ENCODE measurements at places on chromosomes 2 and 18.

DNA sequence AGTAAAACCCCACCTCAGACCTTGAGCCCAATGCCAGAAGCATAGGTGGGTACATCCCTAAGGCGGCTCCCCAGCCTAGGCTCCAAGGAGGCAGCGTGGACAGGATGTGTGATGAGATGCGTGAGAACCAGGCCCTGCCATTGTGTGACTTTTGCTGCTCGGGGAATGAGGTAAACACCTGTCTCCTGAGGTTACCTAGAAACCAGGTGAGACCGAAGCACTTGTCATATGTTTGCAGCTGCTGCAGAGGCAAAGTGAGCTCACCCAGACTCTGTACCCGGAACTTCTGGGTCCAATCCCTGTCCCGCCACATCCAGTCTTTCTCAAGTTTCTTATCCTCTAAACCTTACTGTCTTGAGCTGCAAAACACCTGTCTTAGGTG lies 3.4 kb downstream of the FBLN7 start:
- peak; percentile 18 for DNase-seq

- DNase-seq: no peak
Measured at GRCh38 chr2:149773006-149773405, 185.4 kb upstream of the MMADHC start.

DNA sequence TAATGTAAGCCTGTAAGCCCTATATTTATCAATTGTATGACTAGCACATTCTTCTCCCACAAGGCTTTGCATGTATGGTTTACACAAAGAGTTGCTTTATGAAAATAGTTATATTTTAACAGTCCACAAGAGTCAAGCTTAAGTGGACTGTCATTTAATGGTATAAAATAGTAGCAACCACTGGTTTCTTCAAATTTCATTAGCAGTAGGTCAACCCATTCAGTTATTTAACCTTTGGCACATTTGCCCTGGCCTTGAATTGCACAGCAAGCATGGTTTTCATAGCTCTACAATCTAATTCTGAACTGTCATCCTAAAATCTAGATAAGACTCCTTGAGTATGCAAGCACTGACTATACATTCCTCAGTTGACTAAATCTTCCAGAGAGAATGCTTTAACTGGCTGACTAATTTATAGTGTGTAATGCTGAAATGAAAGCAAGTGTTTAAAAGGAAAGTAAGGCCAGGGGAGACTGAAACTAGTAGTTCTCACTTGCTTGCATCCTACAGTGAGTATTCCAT lies 1.8 kb downstream of the DPP4 start:
- no peak for DNase-seq

DNA sequence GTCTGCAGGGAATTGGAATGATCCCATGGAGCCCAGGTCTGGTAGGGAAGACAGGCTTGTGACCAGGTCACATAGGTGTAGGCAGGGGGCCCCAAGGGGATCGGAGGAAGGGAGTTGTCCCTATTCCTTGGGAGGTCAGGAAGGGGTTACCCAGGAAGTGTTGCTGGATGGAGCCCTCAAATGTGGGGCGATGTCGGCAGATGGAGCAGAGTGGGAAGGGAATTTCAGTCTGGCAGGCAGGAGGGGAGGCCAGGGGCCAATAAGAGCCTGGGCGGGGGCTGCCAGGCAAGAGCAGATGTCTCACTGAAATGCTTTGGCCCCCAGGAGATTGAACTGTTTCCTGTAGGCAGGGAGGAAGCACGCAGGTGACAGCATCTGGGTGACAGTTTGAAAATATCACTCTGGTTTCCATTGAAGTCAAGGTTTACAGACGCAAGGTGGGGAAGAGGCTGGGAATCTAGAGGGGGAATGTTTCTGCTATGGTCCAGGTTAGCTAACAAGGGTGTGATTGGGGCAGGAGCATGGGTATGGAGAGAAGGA lies 81.5 kb upstream of the SMAD2 start:
- no peak for DNase-seq

DNA sequence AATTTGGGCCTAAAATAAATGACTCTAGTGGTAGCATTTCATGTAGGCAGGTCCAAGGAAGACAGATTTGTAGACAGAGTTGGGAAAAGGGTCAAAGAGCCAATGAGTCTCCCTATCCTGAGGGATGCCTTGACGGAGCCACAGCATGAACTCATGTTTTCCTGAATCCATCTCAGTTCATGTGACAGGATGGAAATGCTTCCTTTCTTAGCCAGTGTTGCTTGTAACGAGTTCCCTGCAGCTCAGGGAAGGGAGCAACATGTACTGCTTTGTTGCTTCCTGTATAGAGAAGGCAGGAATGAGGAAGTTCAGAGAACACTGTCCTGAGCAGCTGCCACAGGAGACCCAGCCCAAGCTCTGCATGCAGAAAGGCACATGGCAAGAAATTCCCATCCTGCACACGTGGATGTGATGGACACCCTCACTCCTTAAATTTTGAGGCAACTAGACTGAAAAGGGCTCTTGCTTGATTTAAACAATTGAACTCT lies 27.9 kb downstream of the TMEM17 start:
- DNase-seq: no peak

GRCh38 chr18:45817543-45817942 lies 7.9 kb upstream of the SIGLEC15 start:
- DNase-seq: no peak

DNA sequence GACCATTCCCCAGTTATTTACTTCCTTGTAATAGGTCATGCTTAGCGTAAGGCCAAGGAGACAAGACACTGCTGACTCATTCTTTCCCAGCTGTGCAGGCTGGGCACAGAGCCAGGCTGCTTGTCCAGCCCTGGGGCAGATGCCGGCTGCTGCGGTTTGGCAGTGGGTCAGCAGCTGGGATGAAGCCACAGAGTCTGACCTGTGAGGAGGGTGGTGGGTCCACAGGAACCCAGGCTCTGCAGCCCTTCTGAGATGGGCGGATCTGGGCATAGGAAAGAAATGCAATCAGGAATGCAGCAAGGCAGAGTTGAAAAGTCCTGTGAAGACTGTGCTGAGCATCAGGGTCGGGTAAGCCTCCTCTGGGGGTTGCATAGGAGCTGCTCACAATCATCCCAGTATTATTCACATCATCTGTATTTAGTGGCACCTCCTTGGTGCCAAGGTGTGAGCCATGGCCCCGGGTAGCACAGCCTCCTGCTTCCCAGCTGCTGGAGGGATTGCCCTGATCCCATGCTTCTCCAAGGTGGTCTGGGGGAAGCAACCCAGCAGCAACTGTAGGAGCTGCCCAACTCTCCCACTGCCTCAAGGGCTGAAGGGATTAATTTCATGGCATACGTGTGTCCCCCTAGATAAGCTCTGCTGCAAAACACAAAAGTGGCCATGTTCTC lies 139.0 kb downstream of the DDX1 start:
- DNase-seq: no peak

- no peak for DNase-seq
Measured at GRCh38 chr2:47651296-47651695, 131.6 kb upstream of the MSH6 start.

DNA sequence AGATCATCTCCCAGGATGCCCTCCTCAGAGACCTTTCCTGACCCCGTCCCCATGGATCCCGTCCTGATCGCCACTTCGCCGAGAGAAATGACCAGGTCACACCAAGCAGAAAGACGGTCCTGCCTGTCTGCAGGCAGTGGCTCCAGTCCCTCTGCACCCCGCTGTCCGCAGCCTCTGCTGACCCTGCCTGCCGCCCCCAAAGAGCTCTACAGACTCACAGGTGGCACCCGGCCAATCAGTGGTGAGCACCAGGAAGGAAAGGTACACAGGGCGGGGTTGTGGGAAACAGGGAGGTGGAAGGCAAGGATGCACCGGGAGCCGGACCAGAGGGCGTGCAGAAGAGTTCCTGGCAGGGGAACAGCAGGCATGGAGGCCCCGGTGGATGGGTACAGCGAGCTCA lies 94.8 kb downstream of the NDUFA10 start:
- no peak for DNase-seq

DNA sequence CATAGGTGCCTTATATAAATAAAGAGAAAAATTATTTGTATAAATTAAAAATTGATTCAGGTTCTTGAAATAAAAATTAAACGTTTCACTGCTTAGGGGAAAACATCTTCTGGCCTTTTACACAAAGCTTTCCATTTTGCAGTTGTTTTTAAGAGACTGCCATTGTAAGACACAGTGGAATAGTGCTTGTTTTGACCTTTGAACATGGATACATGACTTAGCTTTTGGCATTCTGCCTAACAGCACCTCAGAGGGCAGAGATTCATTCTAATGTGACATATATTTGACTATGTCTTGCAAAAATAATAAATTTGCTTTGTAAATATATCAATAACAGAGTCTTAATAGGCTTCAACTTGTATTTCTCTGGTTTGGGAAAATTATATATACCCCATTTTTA lies 142.1 kb downstream of the SLC4A10 start:
- no peak for DNase-seq

DNA sequence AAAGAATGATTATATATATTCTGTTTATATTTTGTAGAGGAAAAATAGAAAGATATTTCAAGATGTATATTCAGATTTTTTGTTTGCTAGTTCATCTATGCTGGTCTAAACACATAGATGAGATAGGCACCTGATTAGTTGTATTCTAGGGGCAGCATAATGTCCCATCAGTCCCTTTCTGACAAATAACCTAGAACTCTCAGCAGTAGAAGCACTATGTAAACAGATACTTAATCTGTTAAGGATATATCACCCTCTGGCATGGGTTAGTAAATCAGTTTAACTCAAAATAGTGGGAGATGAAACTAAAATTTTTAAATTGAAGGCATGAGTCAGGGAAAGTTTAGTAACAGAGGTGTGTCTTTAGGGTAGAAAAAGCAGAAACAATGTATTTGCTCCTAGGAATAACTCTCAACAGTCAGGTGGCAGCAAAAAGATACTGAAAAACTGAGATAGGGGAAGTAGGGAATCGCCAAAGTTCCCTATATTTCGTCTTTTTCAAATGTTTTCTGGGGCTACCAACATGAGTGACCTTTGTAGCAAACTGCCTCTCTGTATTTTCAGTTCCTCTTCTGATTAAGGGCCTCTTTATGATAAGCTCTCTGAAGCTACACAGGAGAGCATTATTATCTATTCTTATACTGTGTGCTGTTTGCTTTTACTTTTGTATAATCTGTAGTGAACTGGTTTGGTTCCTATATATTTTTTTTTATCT lies 5.7 kb downstream of the PPP1R1C start:
- DNase-seq: no peak

GRCh38 chr2:71799013-71799575 lies 345.7 kb downstream of the DYSF start:
- no peak for DNase-seq

GRCh38 chr2:66919286-66919685 lies 477.8 kb upstream of the ETAA1 start:
- DNase-seq: no peak

All from NCI-H748 treated with DMSO at 0.1 percent for 48 hours (cell line).